ENCODE measurements at places on chromosomes 11 and 22. TPM values are rescaled to one million over a fixed set of nuclear protein-coding genes. Genes with fewer than 3 reads are reported as not detected.
A peak's percentile ranks its signal among the peaks of the same experiment; 100 is the strongest.

Gene MMP13
- not detected for total RNA-seq

Gene HEPACAM
- total RNA-seq, result not detected

Gene NRXN2
- total RNA-seq, result not detected

Gene EXPH5
- total RNA-seq, result 0.05 TPM

DNA sequence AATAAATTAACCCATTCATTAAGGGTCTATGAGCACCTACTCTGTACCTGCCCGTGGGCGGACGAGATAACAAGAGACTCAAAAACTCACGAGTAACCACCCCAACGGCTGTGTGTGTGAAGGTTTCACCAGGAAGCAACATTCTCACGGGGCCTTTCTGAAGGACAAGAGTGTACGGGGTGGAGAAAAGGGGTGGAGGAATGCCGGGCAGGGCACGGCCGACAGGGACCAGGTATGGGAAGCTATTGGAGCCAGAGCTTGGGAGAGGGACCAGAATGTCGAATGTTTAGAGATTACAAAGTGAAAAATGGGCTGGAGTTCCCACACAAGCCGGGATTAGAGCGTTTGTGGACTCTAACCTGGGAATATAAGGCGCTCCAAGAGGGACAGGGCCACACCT, 1.6 kb downstream of the KMT5B start:
- peaks cover 16% of the 10 kb centered on the region for H3K4me1 ChIP-seq
- no peak for DNase-seq
- peaks cover 9% of the 10 kb centered on the region for H3K27me3 ChIP-seq

- peaks cover 68% of the 10 kb centered on the region for H3K4me1 ChIP-seq
- no peak overlapping the region for H3K4me3 ChIP-seq
- no peaks in the 10 kb centered on the region for H3K27me3 ChIP-seq
- DNase-seq, result peak; percentile 78
- H3K27ac ChIP-seq, result peak overlapping the region; percentile 65
- peaks cover 9% of the 10 kb centered on the region for H3K36me3 ChIP-seq
Measured at GRCh38 chr11:12187399-12187798, 77.0 kb downstream of the MICAL2 start.

- no peaks in the 10 kb centered on the region for H3K27me3 ChIP-seq
- no peaks in the 10 kb centered on the region for H3K36me3 ChIP-seq
- H3K4me1 ChIP-seq, result no peaks in the 10 kb centered on the region
Measured at GRCh38 chr11:95156916-95157541, 67.4 kb downstream of the ENDOD1 start.

DNA sequence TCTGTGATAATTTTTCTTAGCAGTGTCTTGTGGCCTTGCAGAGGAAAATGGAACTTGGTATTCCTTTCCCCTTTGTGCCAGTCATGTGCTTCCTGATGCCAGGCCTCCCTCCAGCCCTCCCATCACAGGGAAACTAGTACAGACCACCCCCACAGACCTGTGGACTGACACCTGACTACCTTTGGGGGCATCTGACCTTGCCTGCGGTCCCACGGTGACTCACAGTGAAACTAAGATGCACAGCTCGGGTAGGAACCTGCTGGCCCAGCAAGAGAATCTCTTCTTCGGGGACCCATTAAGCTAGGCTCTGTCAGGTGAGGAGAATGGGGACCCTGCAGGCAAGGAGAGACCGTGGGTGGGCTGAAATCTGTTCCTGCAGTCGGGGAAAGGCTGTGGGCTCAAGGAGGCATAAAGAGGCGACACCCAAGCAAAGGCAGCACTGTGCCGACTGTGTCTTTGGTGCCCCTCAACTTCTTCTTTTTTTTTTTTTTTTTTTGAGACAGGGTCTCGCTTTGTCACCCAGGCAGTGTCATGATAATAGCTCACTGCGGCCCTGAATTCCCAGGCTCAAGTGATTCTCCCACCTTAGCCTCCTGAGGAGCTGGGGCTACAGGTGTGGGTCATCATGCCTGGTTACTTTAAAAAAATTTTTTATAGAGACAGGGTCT, 20.8 kb upstream of the PEX26 start:
- H3K36me3 ChIP-seq, result no peaks in the 10 kb centered on the region
- H3K27ac ChIP-seq, result peak overlapping the region; percentile 41
- DNase-seq, result no peak
- no peaks in the 10 kb centered on the region for H3K27me3 ChIP-seq
- H3K4me1 ChIP-seq, result peaks cover 41% of the 10 kb centered on the region

GRCh38 chr11:9130297-9130696, 38.9 kb upstream of the SCUBE2 start:
- no peaks in the 10 kb centered on the region for H3K4me1 ChIP-seq
- H3K4me3 ChIP-seq, result no peak overlapping the region
- DNase-seq, result no peak
- no peaks in the 10 kb centered on the region for H3K36me3 ChIP-seq

Data from SJSA1 (cell line).